ENCODE measurements at places on chromosomes 7 and 10.

GRCh38 chr10:113539789-113540188 lies 13.1 kb upstream of the HABP2 start:
- DNase-seq: peak; percentile 82

- DNase-seq: peak; percentile 81
Measured at GRCh38 chr10:110423650-110424049, 74.1 kb upstream of the DUSP5 start.

DNA sequence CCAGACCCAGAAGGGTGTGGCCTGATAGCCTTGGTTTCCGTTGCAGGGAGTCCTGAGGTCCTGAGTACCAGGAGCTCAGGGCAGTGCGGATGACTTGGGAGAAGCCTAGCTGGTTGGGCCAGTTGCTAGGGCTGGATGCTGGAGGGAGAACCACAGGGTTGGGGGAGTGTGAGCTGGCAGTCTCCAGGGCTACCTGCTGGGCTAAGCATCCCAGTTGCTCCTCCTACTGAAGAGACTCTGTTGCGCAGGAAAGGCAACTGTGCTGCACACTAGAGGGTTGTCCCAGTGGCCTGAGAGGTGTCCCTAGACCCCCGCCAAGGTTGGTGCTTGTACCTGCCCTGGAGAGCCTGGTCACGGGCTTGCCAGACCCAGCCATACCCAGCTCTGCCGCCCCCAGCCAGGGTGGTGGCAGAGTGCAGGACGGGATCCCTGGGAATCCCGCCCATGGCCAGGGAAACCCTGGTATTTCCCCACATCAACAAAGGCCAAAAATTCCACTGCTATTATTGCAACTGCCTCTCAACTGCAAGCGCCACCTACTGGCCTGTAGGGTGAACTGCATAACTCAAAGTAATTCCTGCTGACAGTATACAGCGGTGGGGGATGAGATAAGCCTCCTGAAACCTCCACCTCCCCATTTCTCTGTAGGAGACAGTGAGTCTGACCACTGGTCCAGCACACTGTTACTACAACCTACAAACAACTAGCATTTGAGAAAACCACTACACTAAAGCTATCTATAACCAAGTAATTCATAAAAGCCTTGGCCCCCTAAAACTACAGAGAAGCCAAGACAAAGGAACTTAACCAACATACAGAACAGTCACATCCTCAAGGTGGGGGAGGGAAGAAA lies 67.6 kb upstream of the DDC start:
- peak; percentile 42 for DNase-seq

GRCh38 chr10:86376852-86377796 lies 10.5 kb upstream of the GRID1 start:
- DNase-seq: peak; percentile 66

- peak; percentile 84 for DNase-seq
Measured at GRCh38 chr7:149497467-149498261, at the start of gene ZNF746. Gene ZNF746, minus strand, starts transcription at chr7:149497809. Its CDS starts 273 bp downstream, at chr7:149497536.

DNA sequence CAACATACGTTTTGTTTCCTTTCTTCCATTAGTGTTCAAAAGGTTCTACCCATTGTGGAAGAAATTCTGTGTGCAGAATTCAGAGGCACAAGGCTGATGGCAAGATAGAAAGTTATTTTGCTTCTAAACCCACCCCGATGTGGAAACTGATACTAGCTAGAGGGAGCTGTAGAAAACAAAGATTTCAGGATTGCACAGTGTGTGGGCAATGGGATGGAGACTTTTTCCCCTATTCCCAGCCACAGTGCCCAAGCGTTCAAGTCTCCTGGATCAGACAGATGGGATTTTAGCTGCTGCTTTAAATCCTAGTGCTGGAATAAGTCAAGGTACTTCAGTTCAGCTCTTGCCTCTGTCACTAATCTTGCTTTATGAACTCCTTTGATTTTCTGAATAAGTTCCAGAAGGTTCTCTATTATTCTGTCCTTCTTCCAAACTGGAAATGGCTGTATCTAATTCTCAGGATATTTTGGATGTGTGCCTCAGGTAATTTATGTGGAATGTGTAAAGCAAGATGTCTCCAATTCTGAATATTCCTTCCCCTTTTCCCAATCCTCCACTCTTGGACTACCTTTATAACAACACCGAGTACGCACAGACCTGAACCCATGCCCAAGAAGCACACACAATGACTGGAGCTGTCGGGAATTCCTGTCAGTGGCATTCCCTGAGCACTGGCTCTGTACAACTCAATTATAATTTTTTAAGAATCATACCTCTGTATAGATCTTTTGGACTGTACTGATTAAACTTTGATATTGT lies 473.0 kb downstream of the PLXDC2 start:
- DNase-seq: no peak

GRCh38 chr7:57342954-57343353 lies 107.0 kb upstream of the ZNF716 start:
- DNase-seq: no peak

GRCh38 chr7:32761451-32762205 lies 129.9 kb downstream of the KBTBD2 start:
- no peak for DNase-seq

DNA sequence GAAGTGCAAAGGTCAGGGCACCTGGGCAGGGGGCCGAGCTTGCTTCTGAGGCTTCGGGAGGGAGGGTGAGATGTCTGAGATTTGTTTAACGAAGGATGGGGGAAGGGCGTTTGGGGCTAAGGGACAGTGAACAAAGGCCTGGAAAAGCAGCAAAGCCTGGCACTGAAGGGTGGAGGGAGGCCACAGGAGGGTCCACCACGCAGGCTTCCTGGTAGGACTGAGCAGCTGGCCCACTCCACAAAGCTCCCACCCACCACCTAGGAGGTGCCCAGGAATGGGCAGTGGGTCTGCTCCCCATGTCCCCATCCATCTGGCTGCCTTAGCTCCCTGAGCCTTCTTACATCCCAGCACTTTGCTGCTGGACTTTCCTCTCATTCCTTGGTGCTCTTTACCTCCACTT lies 39.4 kb upstream of the CXCL12 start:
- no peak for DNase-seq

- no peak for DNase-seq
Measured at GRCh38 chr10:122189185-122189584, 81.9 kb upstream of the BTBD16 start.

DNA sequence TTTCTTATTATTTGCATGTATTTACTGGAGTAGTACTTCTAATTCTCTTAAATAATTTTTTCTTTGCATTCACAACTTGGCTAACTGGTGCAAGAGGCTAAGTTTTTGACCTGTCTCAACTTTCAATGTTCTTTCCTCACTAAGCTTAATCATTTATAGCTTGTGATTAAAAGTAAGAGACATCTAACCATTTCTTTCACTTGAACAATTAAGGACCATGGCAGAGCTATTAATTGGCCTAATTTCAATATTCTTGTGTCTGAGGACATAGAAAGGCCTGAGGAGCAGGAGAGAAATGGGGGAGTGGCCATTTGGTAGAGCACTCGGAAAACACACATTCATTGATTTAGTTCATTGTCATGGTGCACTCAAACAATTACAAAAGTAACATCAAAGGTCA lies 141.4 kb upstream of the TMEM196 start:
- no peak for DNase-seq

DNA sequence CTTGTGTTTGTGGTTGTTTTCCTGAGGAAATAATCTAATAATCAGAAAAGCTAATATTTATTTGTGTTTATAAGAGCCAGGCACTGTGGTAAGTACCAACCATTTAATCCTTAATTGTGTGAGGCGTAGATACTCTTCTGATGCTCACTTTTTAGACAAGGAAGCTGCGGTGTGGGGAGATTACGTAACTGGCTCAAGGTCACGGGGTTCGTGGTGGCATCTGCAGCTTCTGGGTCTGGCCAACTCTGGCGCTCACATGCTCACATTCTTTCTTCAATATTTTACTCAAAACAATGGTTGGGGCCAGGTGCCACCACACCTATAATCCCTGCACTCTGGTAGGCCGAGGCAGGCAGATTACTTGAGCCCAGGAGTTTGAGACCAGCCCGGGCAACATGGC lies 77.6 kb downstream of the RALA start:
- DNase-seq: peak; percentile 81

DNA sequence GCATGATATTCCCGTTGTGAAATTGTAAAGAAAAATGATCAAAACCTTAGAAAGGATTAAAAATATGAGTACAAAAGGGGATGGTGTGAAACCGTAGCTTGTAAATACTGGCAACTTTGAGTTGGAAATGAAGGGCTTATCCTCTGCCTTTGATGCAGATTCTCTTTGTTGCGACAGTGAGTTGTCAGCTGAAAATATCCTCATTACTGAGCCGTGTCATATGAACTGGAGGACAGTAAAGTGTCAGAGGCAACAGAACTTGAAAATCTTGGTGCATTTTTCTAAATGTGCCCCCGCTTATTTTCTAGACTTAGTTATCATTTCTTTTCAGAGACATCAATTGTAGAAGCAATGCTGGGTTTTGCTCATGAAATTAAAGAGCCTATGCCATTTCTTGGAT lies 170.5 kb upstream of the NPS start:
- DNase-seq: no peak

DNA sequence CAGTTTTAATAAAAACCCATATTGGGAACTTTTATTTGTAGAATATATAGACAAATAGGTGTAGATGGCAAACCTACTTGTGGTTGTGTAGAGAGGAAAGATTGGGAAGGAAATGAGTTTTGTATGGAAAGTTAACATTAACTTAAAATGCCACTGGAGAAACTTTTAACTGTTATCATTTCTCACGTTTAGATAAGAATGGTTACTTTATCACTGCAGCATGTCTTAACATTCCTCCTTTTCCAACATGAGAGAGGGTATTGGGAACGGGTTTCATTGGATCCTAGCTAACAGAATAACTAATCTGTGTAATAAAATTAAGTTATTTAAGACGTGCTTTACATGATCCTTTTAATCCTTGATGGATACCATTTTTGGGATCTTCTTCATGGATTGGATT lies 1.8 kb downstream of the LUC7L2 start:
- DNase-seq: no peak

DNA sequence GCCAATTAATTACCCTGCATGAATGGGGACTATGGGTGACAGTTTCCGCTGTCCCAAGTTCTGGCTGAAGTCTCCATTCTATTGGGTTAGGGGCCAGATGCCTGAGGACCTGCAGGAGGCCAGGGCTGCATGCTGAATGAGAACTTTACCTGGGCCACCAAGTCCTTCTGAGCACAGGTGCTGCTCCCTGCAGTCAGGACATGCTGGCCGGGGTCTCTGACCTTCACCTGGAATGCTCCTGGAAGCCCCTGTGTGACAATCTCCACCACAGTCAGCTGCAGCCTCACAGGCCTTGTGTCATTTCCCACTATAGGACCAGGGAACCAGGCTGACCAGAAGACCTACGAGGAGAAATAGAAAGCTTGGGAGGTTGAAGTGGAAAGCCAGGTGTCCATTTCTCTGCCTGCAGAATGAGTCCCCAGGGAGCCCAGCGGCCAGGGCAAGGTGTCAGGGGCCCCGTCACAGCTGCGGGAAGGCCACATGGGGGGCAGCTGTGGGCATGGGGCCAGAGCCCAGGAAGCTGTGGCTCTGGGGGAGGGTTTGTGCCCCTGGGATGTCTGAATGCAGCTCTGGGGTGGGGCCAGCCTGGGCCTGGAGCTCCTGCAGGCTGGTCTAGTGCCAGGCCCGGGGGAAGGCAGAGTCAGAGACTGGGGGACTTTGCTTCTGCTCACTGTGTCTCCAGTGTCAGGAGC lies 5.6 kb upstream of the GIMAP8 start:
- no peak for DNase-seq

- no peak for DNase-seq
Measured at GRCh38 chr7:141231018-141231792, 157.3 kb downstream of the TMEM178B start.

GRCh38 chr10:119663866-119664698 lies 12.9 kb downstream of the BAG3 start:
- no peak for DNase-seq

- peak; percentile 37 for DNase-seq
Measured at GRCh38 chr7:129066290-129067131, 11.6 kb upstream of the TNPO3 start.

- no peak for DNase-seq
Measured at GRCh38 chr7:45593877-45594276, 19.7 kb downstream of the ADCY1 start.

- DNase-seq: no peak
Measured at GRCh38 chr7:100886142-100886935, 3.2 kb downstream of the UFSP1 start.

DNA sequence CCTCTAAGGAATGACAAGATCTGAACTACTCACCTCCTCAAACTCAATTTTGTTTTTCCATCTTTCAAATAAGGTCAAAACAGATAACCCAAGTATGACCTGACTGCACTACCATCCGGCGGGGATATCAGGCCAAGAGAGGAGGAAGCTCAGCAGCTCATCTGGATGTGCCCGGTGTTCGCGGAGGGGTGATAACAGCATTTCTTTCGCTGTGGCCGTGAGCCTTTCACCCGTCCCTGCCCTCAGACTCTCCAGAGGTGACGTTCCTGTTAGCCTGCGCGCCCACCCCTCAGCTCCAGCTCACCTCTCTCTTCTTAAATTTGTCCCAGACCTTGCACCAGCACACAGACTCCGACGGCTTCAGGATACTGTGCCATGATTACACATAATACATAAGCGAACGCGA lies 526 bp downstream of the ZNF248 start:
- DNase-seq: peak; percentile 2

- DNase-seq: no peak
Measured at GRCh38 chr10:3861795-3862194, 76.8 kb upstream of the KLF6 start.

GRCh38 chr7:157097569-157097968 lies 41.2 kb upstream of the UBE3C start:
- no peak for DNase-seq

DNA sequence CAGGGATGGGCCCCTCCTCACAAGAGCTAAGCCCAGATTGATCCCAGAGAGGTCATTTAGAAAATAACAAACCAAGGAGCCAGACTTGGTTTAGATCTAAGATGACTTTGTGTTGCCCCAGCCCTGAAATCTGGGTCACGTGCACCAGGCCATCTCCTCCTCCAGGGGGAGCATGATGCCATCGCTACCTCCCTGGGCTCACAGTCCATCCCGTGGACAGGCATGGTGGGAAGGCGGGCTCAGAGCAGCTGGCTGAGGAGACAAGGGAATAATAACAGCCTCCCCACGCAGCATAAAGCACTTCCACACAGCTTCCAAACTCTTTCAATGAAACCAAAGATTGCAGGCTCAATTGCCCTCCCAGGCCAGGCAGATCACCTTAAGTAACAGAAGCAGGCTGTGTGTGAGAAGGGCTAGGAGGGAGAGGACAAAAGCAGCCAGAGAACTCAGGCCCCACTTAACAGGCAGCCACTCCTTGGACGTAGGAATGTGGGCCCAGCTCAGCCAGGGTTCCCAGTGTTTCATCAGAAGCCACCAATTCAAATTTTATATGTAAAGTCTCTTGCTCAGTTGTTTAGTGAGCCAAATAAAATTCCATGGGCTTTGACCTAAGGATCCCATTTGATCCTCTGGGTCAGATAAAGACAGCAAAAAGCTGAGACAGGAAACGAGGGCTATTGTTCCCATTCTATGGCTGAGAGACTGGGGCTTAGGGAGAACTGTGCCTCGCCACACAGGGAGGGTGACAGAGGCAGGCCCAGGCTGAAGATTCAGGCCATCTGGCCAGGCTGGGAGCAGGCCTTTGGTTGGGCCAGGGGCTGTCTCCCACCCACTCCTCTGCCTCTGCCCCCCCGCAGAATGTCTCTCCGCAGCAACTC lies 100.2 kb downstream of the COL13A1 start:
- DNase-seq: peak; percentile 3

Data from inflammatory macrophage (primary cell).